ENCODE measurements at places on chromosomes 11 and 22. TPM values are rescaled to one million over a fixed set of nuclear protein-coding genes. Genes with fewer than 3 reads are reported as not detected.

B4GALNT4 gene
- 1.0 TPM for total RNA-seq

- peak; percentile 40 for DNase-seq
These were observed 156.4 kb downstream of the SWAP70 start for GRCh38 chr11:9820260-9820659.

FXYD2 gene
- 4.0 TPM for total RNA-seq

GRCh38 chr11:103413266-103413888, 304.2 kb downstream of the DYNC2H1 start:
- no peak for DNase-seq

GRCh38 chr11:92546603-92547002, 322.0 kb downstream of the FAT3 start:
- no peak for DNase-seq

DNA sequence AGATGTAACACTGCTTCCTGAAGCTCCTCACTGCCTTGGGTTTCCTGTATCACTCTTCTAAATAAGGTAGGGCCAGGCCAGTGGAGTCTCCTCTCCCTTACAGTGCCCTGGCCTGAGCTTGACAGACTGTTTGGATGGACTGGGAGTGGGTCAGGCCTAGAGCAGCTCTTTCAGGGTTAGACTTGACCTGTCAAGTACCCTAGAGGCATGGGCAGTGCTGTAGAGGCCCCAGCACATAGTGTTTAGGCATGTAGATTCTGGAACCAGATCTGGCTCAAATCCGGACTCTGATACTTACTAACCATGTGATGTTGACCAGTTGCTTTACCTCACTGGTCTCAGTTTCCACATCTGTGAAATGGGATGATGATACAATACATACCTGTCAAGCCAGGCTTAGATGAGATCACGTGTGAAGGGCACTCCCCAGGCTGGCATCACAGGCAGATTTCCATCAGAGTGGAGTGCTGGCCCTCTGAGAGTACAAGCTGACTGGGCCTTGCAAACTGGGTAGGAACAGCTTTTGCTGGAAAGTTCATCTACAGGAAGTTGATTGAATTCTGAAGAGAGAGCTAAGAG, 1.4 kb upstream of the MICAL2 start:
- DNase-seq, result no peak

- DNase-seq, result no peak
These were observed 6.8 kb upstream of the IL17REL start for GRCh38 chr22:50019316-50019715.

DNA sequence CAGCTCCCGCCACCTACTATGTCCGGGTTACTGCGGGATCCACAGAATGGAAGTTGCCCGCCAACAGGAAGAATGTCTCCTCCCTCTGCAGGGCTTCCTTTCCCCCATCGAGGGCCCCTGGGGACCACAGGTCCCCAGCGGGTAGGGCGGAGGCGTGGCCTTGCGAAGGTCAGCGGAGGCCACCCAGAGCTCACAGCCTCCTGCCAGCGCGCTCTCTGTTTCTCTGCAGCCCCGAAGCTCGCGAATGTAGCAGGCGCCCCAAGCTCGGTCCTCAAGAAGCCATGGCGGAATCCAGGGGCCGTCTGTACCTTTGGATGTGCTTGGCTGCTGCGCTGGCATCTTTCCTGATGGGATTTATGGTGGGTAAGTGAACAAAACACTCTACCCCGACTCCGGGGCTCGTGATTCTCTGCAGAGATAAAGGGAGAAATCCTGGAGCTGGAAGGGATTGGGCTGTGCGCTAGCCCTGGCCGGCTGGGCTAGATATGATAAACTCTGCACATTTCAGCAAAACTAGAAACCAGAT, at the start of gene NAALAD2:
NAALAD2 (plus strand) TSS at position 186 of the 526 bp plus-strand sequence; CDS start at position 282, 96 bp downstream.
- DNase-seq, result peak; percentile 78

DNA sequence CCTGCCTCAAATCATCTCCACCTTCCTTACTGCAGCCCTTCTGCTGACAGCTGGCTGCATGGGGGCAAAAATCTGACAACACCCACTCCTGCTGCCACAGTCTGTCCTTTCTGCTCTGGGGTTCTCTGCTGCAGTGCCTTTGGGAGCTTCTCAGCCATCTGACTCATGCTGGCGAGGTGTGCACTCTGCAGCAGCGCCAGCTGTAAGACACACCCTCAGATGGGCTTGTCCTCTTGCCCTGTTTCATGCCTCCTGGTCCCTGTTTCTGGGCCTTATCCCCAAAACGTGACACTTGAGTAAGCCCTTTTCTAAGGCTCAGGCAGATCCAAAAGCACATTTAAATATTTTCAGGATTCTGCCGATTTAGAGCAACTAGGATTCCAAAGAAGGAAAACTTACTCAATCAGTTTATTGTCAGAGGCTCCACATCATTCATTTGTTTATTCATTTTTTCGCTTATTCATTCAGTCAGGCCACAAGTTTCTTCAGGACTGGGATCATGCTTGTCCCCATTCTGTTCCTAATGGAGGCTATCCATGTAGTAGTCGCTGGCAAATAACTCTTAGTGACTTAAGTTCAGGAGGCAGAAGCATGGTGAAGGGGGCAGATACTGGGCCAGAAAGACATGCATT, 60.2 kb downstream of the SMIM38 start:
- DNase-seq, result no peak

- DNase-seq, result peak; percentile 52
These were observed 714 bp downstream of the CD59 start for GRCh38 chr11:33735271-33736147.

DNA sequence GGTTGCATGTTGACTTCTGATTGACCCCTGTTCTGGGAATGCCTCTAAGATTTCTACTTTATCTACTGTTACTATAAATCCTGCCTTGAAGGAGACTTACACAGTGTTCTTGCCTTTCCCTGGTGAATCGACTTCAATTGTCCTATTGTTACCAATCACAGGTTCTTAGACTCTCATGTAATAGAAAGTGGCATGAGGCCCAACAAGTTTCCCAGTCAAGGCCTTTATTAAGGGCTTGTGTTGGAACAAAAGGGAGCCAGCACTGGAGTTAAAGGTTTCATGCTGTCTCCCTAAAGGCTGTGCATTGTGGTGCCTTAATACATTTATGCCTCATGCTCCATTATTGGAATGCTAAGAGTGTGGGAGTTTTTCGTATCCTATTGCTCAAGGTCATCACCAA, 23.3 kb downstream of the MS4A2 start:
- no peak for DNase-seq

- DNase-seq, result no peak
These were observed 2.6 kb upstream of the CARD18 start for GRCh38 chr11:105142167-105142566.

DNA sequence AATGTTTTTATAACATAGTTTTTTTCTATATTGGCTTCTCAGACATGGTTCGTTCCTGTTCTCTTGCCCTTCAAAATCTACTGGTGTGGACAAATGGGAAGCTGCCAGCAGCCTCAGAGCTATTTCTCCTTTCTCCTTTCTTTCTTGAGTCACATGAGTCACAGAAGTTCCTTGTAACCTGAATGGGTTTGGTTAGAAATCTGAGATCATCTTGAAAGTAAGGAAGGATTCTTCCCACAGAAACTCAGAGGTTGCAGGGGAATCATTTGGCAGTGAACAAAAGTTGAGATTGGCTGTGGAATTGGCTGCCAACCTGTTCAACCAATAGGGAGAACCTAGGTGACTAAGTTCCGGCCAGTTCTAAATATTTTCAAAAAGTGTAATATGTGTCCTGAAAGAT, 12.5 kb downstream of the PLET1 start:
- no peak for DNase-seq

ARHGAP8 gene
- total RNA-seq, result 0.26 TPM

UVRAG gene
- total RNA-seq, result 13.9 TPM

- DNase-seq, result no peak
These were observed 753.7 kb downstream of the BRD1 start for GRCh38 chr22:49073873-49074417.

- peak; percentile 91 for DNase-seq
These were observed 16.4 kb upstream of the SCGB1A1 start for GRCh38 chr11:62402226-62402959.

YAP1 gene
- 112 TPM for total RNA-seq

- DNase-seq, result no peak
These were observed 113.9 kb downstream of the ARFGAP2 start for GRCh38 chr11:47062736-47063135.

DNA sequence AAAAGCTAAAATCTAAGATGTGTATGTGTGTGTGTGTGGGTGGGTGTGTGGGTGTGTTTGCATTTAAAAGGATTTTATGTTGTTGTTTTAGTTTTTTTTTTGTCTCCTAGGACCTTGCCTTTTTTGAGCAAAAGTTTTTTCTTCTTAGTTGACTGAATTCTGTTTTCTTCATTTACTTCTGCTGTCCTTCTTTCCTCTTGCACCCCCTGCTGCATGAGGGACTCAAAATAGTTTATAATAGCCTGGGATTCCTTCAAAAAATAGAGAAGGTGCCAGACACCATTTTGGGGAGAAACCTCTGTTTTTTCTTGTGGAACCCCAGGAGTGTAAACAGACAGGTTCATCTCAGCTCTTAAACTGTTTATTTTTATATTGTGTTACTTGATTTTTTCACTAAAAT, 817.7 kb downstream of the TBC1D22A start:
- no peak for DNase-seq

DNA sequence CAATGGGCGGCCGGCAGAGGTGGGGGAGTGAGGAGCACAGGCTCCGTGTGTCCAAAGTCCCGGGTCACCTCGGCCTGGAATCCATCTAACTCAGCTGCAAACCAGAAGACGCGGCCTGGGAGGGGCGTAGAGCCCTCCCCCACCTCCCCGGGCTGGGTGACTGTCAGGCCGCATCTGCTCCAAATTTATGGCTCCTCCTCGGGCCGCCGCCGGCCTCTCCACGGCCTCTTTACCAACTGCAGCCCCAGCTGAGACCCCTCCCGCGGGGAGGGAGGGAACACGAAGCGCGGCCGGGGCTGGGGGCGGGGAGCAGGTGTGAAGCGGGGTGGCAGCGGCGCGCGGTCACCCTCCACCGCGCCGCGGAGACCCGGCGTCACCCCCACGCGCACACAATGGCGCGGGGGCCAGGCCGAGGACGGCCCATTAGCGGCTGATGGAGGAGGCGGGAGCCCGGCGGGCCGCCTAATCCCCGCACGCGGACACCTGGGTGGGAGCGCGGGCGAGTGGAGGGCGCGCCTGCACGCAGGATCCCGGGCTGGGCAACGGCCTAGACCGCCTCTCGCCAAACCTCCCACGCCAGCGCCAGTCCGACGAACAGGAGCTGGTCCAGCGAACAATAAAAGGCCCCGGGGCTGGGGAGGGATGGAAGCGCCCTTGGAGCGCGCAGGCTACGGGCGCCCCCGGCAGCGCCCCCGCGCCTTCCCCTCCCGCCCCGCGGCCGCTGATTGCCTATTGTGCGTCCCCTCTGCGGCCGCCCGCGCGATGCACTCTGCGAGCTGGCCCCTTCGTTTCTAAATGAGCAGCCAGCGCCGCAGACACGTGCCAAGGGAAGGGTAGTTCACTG, 25.9 kb upstream of the ROBO3 start:
- DNase-seq, result no peak

FGF3 gene
- total RNA-seq, result not detected

PHLDA2 gene
- total RNA-seq, result 0.74 TPM

GRCh38 chr11:44286268-44286880, 23.6 kb downstream of the ALX4 start:
- peak; percentile 70 for DNase-seq

DNA sequence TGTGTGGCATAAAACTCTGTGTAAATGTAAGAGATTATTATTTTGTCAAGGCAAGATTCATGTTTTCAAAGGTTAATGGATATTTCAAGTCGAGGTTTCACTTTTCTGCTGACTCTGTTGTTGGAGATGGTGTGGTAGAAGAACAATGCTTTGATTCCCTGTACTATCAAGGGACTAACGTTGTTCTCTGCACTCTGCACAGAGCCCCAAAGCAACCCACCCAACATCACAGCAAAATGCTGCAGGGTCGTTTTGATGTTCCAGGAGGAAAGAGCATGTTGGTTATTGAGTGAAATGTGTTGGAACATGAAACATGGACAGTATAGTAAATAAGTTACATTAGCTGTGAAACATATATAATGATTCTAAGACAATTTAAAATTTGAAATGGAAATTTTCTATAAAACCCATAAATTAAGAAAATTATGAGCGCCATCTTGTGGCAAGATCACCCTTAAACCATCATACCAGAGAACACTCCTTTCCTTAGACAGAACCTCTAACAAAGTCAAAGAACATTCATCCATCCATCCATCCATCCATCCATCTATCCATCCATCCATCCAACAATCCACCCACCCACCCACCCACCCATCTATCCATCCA, 164.4 kb upstream of the ZBED5 start:
- DNase-seq, result no peak

- DNase-seq, result no peak
These were observed 32.1 kb upstream of the PCF11 start for GRCh38 chr11:83124636-83125424.

PRG3 gene
- total RNA-seq, result not detected

DNA sequence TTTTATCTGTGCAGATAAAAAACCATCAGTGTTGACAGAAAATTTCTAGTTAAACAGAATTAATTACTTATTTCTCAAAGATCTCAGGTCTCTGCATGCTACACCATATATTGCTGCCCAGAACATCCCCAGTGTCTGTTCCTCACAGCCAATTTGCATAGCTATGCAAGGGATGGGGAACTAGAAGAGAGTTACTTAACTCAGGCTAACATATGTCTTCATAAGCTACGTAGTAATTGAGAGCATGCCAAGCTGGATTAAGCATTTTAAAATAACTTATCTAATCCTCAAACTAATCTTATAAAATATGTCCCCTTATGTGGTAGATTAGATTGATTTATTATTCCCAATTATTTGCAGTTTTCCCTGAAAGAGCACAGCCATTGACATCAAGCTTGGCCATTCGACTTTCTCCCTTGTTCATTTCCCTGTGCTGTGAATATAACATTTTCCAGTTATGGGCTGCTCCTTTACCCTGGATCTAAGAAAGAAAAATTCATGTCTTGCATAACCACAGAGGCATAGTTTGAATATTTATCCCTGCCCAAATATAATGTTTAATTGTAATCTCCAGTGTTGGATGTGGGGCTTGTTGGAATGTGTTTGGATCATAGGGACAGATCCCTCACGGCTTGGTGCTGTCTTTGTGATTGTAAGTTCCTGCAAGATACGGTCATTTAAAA, 69.1 kb downstream of the C11orf87 start:
- no peak for DNase-seq

TEF gene
- 19.0 TPM for total RNA-seq

LARGE2 gene
- 0.20 TPM for total RNA-seq

GRCh38 chr11:95563173-95563572, 226.4 kb downstream of the FAM76B start:
- no peak for DNase-seq

- DNase-seq, result no peak
These were observed 9.8 kb upstream of the TEAD1 start for GRCh38 chr11:12664385-12664784.

- no peak for DNase-seq
These were observed 50.4 kb downstream of the DBX1 start for GRCh38 chr11:20109731-20110445.
